ENCODE measurements at places on chromosomes 1 and 21.

DNA sequence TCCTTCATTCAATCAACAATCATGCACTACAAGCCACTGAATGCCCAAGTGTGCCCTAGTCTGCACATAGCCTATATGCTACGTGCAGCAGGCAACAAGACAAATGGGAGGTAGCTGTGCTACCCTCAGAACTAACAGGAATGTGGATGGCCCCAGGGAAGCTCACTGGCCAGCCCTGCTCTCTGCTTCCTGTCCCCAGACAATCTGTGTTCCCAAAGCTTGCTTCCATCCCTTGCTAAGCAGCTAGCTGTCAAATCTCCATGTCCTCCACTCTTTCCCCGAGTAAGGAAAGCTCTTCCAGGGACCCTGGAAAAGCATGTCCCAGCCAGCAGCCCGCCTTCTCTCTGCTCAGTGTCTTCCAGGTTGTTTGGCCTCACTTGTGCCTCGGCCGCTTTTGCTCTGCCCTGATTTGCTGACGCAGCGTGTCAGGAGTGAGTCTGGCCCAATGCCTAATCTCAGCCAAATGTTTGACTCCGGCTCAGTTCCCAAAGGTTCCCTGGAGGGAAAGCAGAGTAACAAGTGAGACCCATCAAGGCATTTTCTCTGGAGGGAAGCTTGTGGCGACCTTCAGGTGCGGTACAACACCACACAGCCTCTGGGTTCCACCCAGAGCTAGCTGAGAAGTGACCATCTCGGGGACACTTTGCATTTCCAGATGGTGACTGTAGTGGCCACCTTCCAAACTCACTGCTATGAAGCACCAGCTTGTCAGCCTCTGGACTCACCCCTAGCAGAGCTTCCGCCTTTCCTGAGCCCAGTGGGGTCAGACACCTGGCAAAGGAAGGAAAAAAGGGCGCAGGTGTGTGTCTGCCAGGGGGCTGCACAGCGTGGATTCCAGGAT lies 243.4 kb downstream of the RHOU start:
- peak; percentile 49 for DNase-seq

DNA sequence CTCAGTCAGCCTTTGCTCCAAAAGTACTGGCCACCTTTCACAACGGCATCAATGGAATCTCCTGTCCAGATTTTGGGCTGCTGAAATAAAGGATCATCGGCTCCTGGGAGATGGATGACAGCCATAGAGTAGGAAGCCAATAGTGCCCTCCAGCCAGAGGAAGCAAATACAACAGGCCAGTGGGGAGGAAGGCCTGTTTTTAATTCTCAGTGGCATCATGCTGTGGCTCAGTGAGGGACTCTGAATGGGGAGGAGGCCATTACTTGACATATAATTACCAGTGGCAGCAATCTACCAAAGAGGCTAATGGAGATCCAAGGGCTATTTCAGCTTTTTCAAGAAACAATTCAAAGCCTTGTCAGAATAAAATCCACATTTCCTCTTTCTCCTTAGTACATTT lies 26.7 kb downstream of the COLGALT2 start:
- no peak for DNase-seq

DNA sequence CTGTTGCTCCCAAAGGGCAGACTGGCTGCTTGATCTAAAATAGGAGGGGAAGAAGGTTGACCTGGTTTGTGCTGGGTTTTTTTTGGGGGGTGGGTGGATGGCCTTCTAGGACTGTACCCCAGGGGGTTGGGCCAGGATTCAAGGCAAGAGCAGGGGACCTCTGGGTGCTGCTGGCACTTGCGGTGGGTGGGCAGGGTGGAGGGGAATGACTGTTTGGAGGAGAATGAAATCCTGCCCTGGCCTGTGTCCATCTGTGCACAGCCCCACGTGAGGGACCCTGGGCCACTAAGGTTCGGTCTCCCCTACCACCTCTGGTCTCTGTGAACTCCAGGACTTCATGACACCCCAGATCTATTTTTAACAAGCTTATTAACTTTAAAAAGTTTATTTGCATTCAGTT lies 414.2 kb downstream of the PTPRU start:
- no peak for DNase-seq

- DNase-seq = no peak
Observed at GRCh38 chr1:66383168-66383567, 150.8 kb upstream of the SGIP1 start.

DNA sequence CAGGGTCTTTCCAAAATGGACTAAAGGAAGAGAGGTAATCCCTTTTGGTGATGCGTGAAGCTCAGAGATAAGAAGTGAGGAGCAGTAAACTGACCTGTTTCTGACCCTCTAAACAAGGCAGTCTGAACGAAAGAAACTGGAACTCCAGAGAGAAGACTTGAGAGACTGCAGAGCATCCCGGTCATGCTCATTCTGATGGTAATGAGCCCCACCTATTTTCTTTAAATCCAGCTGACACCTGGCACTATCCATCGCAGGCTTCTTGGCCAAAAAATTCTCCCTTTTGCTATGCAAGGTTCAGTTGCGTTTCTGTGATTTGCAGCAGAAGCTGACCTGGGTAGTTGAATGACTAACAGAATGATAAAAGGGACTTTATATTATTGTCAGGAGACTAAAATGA lies 105.9 kb upstream of the KCNK2 start:
- no peak for DNase-seq

- no peak for DNase-seq
Observed at GRCh38 chr1:114076308-114076707, 77.4 kb downstream of the SYT6 start.

- no peak for DNase-seq
Observed at GRCh38 chr1:40919475-40920011, 57.4 kb upstream of the CITED4 start.

DNA sequence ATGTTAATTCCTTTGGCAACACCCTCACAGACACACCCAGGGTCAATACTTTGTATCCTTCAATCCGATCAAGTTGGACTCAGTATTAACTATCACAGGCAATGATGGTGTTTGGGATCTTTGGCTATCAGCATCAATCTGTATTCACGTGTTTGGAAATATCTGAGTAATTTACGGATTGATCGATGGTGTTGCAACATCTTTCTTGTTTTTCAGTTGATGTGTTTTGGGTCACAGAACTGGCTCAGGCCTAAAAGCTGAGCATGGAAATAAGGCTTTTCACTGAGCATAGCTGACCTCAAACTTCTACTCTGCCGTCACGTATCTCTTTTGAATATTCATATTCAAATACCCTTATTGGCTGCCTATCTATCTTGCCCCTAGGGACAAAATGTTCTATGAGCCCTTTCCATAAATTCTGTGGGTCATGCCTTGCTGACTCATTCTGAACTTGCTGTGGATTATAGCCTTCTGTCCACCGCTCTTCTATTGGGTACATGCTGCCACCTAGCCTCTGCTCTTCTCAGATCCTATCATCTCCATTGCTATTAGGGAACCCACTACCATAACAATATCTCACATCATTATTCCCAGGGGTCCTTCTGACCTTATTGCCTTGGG lies 156.0 kb downstream of the PDE4B start:
- DNase-seq = peak; percentile 91

GRCh38 chr1:17661546-17662157 lies 93.5 kb upstream of the ACTL8 start:
- DNase-seq = peak; percentile 50

- no peak for DNase-seq
Observed at GRCh38 chr1:152513081-152513480, 1.2 kb upstream of the CRCT1 start.

GRCh38 chr1:26828411-26828991 lies 2.0 kb downstream of the ZDHHC18 start:
- no peak for DNase-seq

DNA sequence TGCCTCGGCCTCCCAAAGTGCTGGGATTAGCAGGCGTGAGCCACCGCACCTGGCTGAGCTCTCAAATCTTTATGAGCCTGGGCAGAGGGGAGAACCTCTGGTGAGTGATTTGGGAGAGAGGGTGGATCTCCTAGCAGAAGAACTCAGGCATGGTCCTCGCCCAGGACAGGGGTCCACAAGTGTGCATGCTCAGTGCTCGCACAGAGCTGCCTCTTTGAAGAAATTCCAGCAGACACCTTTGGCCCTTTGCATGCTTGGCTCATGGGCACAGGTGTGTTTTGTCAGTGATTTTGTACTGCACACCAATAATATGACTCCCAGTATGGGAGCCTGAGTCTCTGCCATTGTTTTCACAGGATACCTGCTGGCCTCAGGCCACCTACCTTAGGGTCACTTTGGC lies 11.8 kb upstream of the PRAMEF12 start:
- DNase-seq = no peak

DNA sequence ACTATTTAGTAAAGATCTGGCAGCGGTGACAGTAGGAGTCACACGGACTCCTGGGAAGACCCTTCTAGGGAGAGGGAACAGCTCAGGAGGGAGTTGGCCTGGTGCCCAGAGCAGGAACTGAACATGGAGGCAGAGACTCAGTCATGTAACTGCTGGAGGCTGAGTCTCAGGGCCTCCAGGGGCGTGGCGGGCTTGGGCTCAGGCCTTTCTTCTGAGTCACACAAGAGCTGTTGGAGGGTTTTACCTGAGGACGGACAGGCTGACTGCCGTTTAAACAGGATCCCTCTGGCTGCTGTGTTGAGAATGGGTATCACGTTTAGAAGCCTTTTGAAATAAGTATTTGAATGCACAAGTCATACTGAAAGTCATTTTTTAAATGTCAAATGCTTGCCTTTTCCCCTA lies 7.2 kb upstream of the ETS2 start:
- no peak for DNase-seq

GRCh38 chr1:112676543-112676942 lies 2.1 kb downstream of the MOV10 start:
- DNase-seq = no peak

GRCh38 chr1:223760833-223761232 lies 48.5 kb downstream of the CAPN2 start:
- no peak for DNase-seq

DNA sequence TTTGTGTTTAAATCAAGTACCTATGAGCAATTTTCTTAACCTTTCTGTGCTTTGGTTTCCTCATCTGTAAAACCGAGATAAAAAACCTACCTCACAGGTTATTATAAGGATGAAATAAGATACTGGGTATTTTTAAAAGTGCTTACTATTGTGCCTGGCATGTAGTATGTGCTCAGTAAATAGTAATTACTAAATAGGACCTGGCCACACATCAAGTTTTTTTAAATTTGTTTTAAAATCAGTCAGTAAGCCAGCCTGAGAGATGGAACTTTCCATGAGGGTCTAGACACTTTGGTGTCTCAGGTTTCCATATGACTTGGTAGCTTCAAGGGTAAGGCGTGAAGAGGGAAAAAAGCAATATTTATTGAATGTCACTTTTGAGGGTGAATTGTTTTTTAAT lies 7.0 kb upstream of the ATF3 start:
- DNase-seq = no peak

DNA sequence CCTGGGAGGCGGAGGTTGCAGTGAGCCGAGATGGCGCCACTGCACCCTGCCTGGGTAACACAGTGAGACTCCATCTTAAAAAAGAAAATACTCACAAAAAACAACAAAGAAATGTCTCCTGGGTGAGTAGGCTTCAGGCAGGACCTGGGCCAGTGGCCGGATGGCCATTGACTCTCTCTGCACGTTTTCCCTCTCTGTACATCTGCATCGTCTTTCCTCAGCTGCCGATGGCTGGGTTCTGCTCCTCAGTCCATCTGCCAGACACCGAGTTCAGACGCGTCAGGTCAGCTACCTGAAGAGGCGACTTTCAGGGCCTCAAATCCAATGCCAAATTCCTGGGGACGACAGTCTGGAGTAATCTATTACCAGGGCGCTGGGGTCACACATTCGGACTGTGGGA lies 199.3 kb downstream of the CAMTA1 start:
- DNase-seq = no peak

DNA sequence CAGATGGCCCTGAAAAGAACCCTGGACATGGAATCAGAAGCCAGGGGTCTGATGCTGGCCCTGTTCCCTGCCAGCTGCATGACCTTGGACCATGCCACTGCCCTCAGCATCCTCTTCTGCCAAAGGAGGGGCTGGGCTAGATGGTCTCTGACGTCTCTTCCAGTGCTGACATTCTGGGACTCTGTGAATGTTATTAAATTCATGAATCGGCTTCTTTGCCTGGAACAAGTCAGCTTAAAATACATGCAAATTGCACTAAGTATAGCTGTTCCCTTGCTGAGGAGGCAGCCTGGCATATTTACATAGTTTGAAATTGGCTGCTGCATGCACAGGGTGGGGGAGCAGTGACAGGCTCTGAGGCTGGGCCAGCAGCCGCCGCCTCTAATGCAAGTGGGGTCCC lies 23.8 kb downstream of the KCNA2 start:
- no peak for DNase-seq

- DNase-seq = no peak
Observed at GRCh38 chr1:200121421-200121820, 93.9 kb downstream of the NR5A2 start.

GRCh38 chr21:31866077-31866511 lies 6.7 kb upstream of the HUNK start:
- peak; percentile 61 for DNase-seq

GRCh38 chr1:75745276-75745675 lies 20.8 kb downstream of the ACADM start:
- DNase-seq = no peak

DNA sequence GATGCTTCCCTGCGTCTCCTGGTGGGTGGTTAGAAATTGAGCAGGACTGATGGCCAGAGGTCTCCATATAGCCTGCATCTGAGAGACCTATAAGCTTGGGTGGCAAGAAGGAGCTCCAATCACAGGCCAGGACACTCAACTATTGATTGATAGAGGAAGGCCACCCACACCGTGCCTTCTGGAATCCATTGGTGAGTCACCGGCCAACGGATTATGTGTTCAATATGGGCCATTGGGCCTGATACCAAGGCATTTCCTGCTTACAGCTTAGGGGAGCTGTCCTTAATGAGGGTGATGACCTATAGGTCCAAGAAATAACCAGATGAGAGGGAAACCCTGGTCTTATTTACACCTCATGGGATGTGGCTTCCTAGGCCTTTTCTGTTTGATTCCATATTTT lies 115.1 kb downstream of the PLPP3 start:
- peak; percentile 42 for DNase-seq

DNA sequence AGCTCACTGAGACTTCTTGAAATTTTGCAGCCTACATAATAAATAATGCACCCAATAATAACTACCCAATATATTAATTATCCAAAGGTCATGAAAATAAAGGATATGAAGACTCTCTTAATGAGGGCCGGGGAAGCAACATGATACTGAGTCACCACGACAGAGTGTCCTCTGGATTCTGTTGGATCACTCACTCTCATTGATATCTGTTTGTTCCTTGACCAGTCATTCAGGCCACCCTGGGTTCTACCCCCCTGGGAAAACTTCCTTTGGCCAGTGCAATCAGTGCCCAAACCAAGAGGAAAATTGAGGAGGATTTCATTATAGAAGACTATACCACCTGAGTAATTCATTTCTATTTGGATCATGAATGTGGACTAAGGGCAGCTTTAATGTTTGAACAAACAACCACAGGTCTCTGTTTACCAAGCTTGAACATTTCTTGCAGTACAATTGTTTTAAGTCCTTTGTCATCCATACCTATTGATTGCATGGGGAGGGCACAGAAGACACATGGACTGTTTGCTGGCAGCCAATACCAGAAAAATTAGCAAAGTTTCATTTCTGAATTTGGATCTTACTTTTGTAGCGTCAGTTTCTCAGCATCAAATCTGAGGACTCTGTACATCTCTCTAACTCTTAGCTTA lies 137.2 kb upstream of the FGGY start:
- peak; percentile 51 for DNase-seq
